ENCODE measurements at places on chromosomes 4 and X. TPM values are rescaled to one million over a fixed set of nuclear protein-coding genes. Genes with fewer than 3 reads are reported as not detected.

Gene HHIP
- not detected for total RNA-seq

Gene NDST3
- not detected for total RNA-seq

Gene KCNIP4
- total RNA-seq, result not detected

Gene TLR10
- total RNA-seq, result 107 TPM

Gene SHROOM3
- total RNA-seq, result 0.55 TPM

Gene DDIT4L
- total RNA-seq, result not detected

Gene HTR2C
- total RNA-seq, result not detected

Gene CPZ
- total RNA-seq, result not detected

Gene RTL3
- not detected for total RNA-seq

Gene KLHL13
- not detected for total RNA-seq

Gene GLOD5
- total RNA-seq, result not detected

Gene KIF4A
- 0.49 TPM for total RNA-seq

Gene TCEAL2
- not detected for total RNA-seq

Gene RHOH
- total RNA-seq, result 183 TPM

Gene CT45A1
- total RNA-seq, result not detected

Gene FAM236B
- total RNA-seq, result not detected

Gene GAGE12E
- total RNA-seq, result not detected

Gene MMRN1
- 0.16 TPM for total RNA-seq

Gene AADAT
- total RNA-seq, result not detected

Gene PDZD4
- total RNA-seq, result 0.07 TPM

Gene TMEM165
- total RNA-seq, result 90.2 TPM

Gene PLAC8
- 142 TPM for total RNA-seq

Gene AMTN
- not detected for total RNA-seq

- no peak for DNase-seq
Measured at GRCh38 chr4:148539387-148539786, 97.2 kb upstream of the NR3C2 start.

- no peak for DNase-seq
Measured at GRCh38 chrX:134714633-134715110, 56.4 kb upstream of the PLAC1 start.

DNA sequence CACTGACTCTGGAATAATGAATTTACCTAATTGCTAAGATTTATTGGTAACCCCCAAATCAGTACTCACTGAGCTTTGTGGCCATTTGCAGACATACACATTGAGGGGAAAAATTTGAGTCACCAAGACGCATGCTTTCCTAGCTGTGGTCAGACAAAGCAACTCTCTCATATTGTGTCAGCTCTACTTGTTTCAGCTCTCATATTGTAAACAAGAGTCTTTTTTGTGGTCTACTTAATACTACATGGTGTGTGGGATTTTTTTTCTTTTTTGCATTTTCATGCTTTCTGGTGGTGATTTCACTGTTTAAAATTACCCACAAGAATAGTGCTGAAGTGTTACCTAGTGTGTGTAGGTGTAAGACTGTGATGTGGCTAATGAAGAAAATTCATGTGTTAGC is 428.2 kb upstream of the GALNT7 start:
- DNase-seq, result no peak

GRCh38 chr4:119523399-119523798 is 105.2 kb downstream of the PDE5A start:
- DNase-seq, result no peak

DNA sequence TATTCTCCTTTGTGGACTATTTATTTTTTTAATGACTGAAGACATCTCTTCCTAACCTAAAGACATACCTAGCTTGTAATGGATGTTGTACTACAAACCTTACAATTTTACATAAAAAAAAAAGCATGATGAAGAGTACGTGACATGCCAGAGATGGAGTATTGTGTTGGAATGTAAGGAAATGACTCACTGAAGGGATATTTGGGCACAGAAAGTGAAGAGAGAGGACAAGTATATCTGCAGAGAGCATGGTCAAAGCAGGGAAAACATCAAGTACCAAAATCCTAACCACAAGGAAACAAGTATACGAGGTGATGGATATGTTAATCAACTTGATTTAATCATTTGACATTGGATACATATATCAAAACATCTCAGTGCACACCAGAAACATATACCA is 1051.4 kb upstream of the PRKX start:
- no peak for DNase-seq

GRCh38 chr4:139744232-139744631 is 78.6 kb downstream of the MGST2 start:
- no peak for DNase-seq

DNA sequence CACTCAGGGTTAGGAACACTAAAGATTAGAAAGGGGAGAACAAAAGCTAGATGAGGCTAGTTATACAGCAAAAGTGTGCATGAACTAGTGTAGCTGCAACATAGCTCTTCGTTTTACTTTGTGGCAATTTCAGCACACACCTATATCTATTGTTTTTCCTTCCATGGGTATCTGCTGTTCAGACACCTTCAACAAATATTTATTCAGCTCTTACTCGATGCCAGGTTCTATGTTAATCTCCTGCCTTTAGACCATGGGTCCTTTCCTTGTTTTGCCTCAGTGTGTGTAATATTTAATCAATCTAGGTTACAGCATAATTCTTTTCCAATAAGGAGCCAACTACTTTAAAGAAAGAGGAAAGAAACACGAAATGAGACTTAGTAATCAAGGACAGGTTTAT is 10.4 kb upstream of the FAM9A start:
- no peak for DNase-seq

DNA sequence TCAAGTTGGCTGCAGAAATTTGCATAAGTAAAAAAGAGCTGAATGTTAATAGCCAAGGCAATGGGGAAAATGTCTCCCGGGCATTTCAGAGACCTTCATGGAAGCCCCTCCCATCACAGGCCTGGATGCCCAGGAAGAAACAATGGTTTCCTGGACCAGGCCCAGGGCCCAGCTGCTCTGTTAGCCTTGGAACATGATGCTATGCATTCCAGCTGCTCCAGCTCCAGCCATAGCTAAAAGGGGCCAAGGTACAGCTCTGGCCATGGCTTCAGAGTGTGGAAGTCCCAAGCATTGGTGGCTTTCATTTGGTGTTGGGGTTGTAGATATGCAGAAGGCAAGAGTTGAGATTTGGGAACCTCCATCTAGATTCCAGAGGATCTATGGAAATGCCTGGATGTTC is 508.3 kb downstream of the SPRY1 start:
- no peak for DNase-seq

- DNase-seq, result no peak
Measured at GRCh38 chrX:105211066-105211575, 9.4 kb downstream of the TEX13A start.

- peak; percentile 24 for DNase-seq
Measured at GRCh38 chr4:140568507-140569306, at the start of gene UCP1. Gene UCP1 (minus strand): TSS chr4:140568961. CDS start chr4:140568729, 232 bp downstream.

DNA sequence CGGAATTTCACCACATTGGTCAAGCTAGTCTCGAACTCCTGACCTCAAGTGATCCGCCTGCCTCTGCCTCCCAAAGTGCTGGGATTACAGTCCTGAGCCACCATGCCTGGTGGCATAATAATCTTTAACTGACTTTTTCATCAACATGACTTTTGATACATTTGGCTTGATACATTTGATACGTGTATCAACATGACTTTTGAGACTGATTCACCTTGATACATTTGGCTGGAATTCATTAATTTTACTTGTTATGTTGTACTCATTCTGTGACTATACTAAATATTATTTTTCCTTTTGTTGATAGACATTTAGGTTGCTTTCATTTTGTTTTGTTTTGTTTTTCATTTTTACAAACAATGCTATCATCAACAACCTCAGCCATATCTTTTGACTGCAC is 6.3 kb downstream of the TMEM154 start:
- no peak for DNase-seq

DNA sequence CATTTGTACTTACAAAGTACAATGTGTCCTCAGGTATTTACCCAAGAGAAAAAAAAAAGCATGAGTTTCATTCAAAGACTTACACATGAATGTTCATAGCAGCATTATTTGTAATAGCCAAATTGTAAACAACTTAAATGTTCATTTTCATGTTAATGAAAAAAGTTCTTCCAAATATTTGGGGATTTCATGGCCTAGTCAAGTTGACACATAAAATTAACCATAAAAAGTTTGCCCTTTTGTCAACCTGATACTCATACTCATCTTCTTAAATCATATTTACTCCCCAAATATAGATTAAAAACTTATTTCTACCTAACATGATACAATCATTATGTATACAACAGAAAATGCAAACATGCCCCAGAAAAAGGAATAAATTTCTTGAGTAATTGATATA is 112.5 kb upstream of the EMCN start:
- DNase-seq, result no peak

- DNase-seq, result no peak
Measured at GRCh38 chr4:69044247-69044646, 52.0 kb upstream of the UGT2B7 start.

DNA sequence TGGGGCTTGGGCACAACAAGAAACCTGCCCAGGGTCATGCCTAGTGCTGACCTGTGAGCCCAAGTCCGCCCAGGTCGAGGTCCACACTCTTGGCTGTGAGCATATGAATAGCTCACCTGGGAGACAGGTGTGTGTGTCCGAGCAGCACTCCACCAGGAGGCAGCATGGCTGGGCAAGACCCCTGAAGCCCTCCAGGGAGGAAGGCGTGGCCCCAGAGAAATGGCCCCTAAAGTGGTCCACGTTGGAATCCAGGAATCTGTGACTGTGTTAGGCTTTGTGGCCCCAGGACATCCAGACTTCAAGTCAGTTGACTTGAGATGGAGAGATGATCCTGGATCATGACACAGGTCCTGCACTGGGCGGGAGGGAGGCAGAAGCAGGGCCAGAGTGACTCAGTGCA is 138.8 kb downstream of the CPZ start:
- no peak for DNase-seq

GRCh38 chr4:131584587-131584986 is 1564.5 kb upstream of the PCDH10 start:
- DNase-seq, result no peak

GRCh38 chr4:150679765-150680343 is 97.9 kb downstream of the MAB21L2 start:
- DNase-seq, result no peak

DNA sequence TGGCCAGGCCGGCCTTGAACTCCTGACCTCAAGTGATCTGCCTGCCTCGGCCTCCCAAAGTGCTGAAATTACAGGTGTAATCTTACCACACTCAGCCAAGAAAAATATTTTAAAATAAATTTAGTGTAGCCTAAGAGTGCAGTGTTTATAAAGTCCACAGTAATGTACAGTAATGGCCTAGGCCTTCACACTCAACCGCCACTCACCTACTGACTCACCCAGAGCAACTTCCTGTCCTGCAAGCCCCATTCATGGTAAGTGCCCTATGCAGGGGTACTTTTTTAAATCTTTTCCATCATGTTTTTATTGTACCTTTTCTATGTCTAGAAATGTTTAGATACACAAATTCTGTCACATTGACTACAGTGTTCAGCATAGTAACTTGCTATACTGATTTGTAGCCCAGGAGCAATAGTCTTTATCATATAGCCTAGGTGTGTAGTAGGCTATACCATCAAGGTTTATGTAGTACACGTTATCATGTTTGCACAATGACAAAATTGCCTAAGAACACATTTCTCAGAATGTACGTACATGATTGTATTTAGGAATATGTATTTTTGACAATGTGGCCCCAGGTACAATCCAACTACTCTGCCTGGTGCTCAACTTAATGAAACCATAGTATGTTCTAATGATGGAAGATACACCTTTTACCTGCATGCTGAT is 455.2 kb downstream of the PCDH7 start:
- no peak for DNase-seq

GRCh38 chrX:13194291-13195103 is 125.4 kb downstream of the ATXN3L start:
- DNase-seq, result no peak

DNA sequence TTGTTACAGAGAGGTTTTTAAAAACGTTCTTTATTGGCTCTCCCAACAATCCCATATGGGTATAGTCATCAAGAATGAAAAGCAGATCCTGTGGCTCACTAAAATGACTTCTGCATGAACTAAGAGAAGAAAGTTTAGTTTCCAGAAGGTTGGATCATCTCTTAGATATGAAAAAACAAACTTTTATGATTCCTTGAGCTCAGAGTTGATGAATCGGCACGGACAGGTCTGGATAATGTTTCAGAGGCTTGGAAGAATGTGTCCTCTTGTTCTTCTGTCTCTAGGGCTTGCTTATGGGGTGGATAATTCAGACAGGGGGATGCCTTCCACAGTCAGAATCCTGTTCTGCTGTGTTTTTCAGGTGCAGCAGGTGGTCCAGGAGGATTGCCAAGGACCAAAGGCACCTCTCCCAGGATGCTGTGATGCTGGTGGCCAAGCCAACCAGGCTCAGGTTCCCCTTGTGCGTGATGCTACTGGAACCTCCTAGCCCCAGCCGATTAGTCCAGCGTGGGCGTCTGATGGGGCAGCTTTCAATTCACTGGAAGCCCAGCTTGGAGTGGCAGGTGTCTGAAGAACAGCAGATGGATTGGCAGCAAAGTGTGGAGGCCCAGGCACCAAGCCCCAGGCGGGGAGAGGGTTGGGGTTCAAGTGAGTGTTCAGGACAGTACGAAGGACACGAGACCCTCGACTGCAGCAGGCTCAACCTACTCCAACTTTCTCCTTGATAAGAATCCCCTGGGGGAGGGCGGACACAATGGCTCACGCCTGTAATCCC is 30.3 kb downstream of the CCKAR start:
- no peak for DNase-seq

DNA sequence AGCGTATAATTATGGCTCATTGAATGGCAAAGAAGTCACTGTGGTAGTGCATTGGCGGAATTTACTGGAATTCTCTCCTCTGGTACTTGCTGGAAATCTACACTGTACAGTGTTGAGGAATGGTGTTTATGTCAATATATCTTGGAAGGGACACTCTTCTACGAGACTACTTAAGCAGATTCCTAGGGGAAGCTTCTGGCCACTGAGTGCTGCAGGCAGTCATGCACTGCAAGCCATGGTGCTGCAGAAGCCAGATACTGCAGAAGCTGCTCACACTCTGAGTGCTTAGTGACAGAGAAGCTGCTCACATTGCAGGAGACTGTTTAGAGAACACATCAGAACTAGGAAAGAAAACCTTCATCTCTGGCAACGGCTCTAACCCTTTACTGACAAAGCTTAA is 725.0 kb downstream of the CCSER1 start:
- no peak for DNase-seq

GRCh38 chr4:148847544-148848255 is 405.5 kb upstream of the NR3C2 start:
- no peak for DNase-seq

- no peak for DNase-seq
Measured at GRCh38 chr4:54067166-54067565, 2.8 kb upstream of the CHIC2 start.

- DNase-seq, result no peak
Measured at GRCh38 chr4:86565651-86566050, 28.5 kb upstream of the PTPN13 start.

DNA sequence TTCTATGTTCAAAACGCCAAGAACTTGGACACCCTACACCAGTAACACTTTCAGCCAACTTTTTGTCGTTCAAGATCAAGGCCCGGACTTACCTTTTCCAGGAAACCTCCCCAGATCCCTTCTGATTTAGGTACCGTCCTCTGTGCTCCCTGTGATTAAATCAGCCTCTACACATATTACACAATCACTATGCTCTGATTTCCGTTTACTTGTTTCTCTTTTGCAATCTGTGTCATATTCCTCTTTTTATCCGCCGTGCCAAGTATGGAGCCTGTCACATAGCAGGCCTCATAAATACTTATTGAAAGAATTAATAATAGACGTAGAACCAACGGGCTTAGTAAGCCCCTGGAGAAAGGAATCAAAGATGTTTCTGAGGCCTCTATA is 722 bp upstream of the TMEM33 start:
- no peak for DNase-seq

Measured in activated B cell treated with CpG ODN at 0.5 μM for 24 hours (primary cell).